CD4-positive, alpha-beta memory T cell (primary cell): ENCODE measurements at places on chromosomes 3 and 15.

- DNase-seq = no peak
Measured at GRCh38 chr15:75672646-75673425, 25.1 kb downstream of the SNX33 start.

GRCh38 chr15:68278595-68279405 lies 1.3 kb downstream of the FEM1B start:
- DNase-seq = peak; percentile 56

DNA sequence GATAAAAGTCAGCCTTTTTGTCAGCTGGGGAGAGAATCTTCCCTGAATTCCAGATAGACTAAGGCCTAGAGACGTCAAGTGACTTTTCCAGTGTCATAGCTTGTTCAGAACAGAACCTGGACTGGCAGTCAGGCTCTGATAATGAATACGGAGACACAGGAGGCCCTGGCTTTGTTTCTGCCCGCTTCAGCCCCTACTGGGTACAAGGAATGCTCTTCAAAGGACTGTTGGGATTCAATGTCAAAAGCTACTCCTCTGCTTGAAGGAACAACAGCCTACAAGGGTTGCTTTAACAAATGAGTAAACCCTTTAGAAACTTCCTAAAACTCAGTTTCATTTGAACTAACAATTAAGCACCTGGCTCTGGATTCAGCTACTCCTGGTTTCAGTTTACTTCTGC lies 412.3 kb downstream of the OXSM start:
- no peak for DNase-seq

GRCh38 chr15:78374436-78375393 lies 34.6 kb downstream of the CRABP1 start:
- DNase-seq = no peak

GRCh38 chr3:190089711-190090110 lies 31.0 kb downstream of the P3H2 start:
- no peak for DNase-seq

GRCh38 chr15:68354923-68355322 lies 77.0 kb downstream of the ITGA11 start:
- no peak for DNase-seq

DNA sequence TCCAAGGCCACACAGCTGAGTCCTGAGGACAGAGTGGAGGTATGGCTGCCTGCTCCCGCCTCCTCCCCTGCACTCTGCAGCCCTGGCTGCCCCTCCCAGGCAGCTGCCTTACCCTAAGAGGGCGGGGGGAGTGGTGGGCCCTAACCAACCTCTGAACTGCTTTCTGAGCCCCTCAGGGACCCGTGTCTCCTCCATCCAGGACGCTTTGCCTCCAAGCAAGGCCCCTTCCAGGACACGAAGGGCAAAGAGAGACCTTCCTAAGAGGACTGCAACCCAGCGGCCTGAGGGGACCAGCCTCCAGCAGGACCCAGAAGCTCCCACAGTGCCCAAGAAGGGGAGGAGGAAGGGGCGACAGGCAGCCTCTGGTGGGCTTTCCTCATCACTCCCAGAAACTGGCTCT lies 7.6 kb downstream of the NEIL1 start:
- DNase-seq = no peak

DNA sequence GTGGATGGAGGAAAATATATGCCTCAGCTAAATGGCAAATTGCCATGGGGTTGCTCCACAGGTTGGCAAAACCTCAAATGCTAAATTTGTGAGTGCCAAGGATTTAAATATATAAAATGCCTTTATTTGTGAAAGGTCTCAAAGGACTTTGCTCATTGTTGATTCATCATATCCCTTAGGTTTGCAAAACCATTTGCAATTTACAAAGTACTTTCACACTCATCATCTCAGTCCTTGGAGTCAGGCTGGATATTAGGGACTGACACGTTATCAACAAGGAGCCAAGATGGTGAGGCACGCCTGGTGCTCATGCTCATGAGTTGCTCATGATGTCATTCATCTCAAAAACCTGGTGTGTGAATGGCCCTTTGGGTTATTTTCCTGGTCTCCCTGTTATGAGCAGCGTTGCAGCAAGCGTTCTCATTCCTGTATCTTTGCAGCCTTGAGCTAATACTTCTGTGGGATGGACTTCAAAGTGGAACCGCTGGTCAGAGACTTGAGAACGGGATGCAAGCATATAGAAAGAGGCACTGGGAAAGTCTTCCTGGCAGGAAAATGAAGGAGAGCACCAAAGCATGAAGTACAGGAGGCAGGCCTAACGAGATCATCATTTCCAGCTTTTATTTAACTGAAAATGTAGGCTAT lies 66.0 kb downstream of the MYO1E start:
- DNase-seq = no peak
